ENCODE measurements at places on chromosomes 2 and 18.

DNA sequence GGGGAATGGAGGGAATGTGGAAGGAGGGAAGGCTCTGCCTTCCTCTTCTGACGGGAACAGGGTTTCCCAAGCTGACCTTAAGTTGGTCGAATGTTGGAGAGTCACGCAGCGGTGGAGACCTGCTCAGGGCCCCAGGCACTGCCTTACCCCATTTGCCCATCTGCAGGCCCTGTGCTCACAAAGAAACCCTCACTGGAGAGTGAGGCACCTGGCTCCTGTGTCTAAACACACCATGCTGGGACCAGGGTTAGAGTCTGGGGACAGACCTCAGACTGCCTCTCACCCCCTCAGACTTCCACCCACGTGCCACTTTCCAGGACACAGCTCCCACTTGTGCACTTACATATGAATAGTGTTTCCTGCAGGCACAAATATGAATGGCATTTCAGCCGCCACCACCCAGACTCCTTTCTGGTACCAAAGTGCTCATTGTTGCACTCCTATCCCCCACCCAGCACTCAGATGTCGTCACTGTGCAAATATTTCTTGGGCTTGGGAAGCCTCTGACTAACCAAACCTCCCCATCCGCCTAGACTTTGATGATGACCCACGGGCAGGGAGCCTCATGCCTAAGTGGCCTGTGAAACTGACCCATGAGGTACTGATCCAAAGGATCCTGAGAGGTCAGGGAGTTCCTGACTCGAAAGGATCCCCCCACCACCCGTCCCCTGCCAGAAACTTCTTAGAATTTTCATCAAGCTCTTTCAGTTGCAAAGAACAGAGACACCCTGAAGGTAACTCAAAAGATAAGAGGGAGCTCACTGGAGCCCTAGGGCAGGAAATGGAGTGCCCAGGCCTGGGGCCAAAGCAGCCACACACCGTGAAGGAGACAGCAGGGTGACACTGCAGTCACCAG lies 78.3 kb downstream of the STPG4 start:
- H3K4me1 ChIP-seq, result peaks cover 10% of the 10 kb centered on the region
- no peak overlapping the region for H3K4me3 ChIP-seq
- H3K27me3 ChIP-seq, result no peaks in the 10 kb centered on the region
- no peak overlapping the region for H3K27ac ChIP-seq
- H3K36me3 ChIP-seq, result peaks cover 9% of the 10 kb centered on the region

DNA sequence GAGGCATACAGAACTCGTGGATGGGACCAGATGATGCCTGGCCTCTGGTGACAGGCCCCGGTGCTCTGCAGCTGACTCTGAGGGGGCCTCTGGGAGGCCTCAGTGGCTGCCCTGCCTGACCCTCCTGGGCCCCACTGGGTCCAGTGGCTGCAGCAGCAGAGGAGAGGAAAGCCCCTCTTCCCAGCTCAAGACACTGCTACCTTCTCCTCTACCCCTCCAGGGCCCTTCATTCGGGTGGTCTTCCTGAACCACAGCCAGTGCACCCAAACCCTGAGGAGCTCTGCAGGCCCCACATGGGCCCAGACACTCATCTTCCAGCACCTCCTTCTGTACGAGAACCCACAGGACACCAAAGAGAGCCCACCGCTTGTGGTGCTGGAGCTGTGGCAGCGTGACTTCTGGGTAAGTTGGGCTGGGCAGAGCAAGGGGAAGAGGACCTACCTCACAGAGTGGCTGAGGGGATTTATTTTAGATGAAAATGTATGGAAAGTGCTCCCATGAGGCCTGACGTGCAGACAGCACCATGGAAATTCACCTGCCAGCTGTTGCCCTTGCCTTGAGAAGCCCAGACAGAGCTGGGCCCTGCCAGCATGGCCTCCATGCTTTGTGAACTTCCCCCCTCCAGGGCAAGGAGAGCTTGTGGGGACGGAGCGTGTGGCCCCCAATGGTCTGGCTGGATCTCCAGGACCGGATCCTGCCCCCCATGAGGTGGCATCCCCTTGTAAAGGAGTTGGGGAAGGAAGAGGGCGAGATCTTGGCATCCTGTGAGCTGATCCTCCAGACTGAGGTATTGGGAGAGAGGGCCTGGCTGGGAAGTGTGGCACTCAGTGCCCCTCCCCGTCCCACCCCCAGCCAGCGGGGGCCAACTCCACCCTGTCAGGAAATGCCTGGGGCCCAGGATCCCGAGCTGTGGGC lies 46.3 kb downstream of the LMAN2L start:
- no peak overlapping the region for H3K4me3 ChIP-seq
- no peaks in the 10 kb centered on the region for H3K4me1 ChIP-seq
- H3K27ac ChIP-seq, result no peak overlapping the region
- H3K36me3 ChIP-seq, result no peaks in the 10 kb centered on the region

DNA sequence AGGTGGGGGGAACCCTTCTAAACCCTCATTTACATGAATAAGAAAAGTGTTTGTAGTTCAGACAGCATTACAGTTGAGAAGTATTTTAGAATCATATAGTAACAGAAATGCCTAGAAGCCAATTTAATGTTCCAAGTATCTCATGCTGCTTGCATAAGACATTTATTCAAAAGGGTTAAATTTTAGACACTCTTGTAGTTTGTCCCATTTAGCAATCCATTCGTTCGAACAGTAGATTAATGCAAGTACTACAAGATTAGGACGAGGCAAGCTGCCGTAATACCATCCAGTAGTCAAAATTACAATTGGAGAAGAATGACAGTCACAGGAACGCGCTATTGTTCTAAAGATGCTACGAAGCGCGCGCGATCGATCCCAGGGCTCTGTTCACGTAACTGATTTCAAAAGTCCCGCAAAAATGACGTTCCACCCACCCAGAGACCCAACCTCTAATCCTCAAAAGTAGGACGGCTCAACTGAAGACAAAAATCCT lies 1.2 kb downstream of the TMEM237 start:
- peak overlapping the region; percentile 92 for H3K4me3 ChIP-seq
- H3K36me3 ChIP-seq, result no peaks in the 10 kb centered on the region
- no peak for DNase-seq
- peaks cover 1% of the 10 kb centered on the region for H3K27me3 ChIP-seq

- no peaks in the 10 kb centered on the region for H3K27me3 ChIP-seq
- no peak for DNase-seq
- no peak overlapping the region for H3K4me3 ChIP-seq
- no peaks in the 10 kb centered on the region for H3K4me1 ChIP-seq
- no peaks in the 10 kb centered on the region for H3K36me3 ChIP-seq
Observed at GRCh38 chr2:155157065-155157464, 458.6 kb downstream of the KCNJ3 start.

GRCh38 chr2:181143790-181144300 lies 163.4 kb downstream of the UBE2E3 start:
- H3K27ac ChIP-seq, result peak overlapping the region; percentile 77
- H3K4me3 ChIP-seq, result no peak overlapping the region
- H3K4me1 ChIP-seq, result peaks cover 76% of the 10 kb centered on the region
- no peak for DNase-seq

- H3K27me3 ChIP-seq, result no peaks in the 10 kb centered on the region
- DNase-seq, result no peak
- no peak overlapping the region for H3K4me3 ChIP-seq
- no peak overlapping the region for H3K27ac ChIP-seq
Observed at GRCh38 chr2:96769814-96770213, 9.1 kb downstream of the CNNM4 start.

GRCh38 chr18:22473366-22473765 lies 55.7 kb upstream of the CTAGE1 start:
- H3K4me3 ChIP-seq, result no peak overlapping the region
- no peak for DNase-seq
- no peak overlapping the region for H3K27ac ChIP-seq
- H3K27me3 ChIP-seq, result no peaks in the 10 kb centered on the region
- no peaks in the 10 kb centered on the region for H3K36me3 ChIP-seq

- no peak for DNase-seq
- H3K4me3 ChIP-seq, result no peak overlapping the region
- no peak overlapping the region for H3K27ac ChIP-seq
- H3K4me1 ChIP-seq, result no peaks in the 10 kb centered on the region
- no peaks in the 10 kb centered on the region for H3K36me3 ChIP-seq
Observed at GRCh38 chr2:3626812-3627499, 31.0 kb upstream of the ALLC start.

GRCh38 chr2:26534098-26534864 lies 56.4 kb upstream of the OTOF start:
- no peak overlapping the region for H3K27ac ChIP-seq
- H3K36me3 ChIP-seq, result no peaks in the 10 kb centered on the region
- no peaks in the 10 kb centered on the region for H3K4me1 ChIP-seq

- no peak overlapping the region for H3K27ac ChIP-seq
- H3K36me3 ChIP-seq, result peaks cover 14% of the 10 kb centered on the region
- no peak for DNase-seq
- peaks cover 4% of the 10 kb centered on the region for H3K4me1 ChIP-seq
- H3K4me3 ChIP-seq, result no peak overlapping the region
- H3K27me3 ChIP-seq, result no peaks in the 10 kb centered on the region
Observed at GRCh38 chr2:88735853-88736252, 44.4 kb downstream of the RPIA start.

- no peak for DNase-seq
- H3K27me3 ChIP-seq, result peaks cover 3% of the 10 kb centered on the region
- H3K4me1 ChIP-seq, result no peaks in the 10 kb centered on the region
- H3K27ac ChIP-seq, result no peak overlapping the region
Observed at GRCh38 chr2:175630280-175631244, 371.5 kb downstream of the LNPK start.

DNA sequence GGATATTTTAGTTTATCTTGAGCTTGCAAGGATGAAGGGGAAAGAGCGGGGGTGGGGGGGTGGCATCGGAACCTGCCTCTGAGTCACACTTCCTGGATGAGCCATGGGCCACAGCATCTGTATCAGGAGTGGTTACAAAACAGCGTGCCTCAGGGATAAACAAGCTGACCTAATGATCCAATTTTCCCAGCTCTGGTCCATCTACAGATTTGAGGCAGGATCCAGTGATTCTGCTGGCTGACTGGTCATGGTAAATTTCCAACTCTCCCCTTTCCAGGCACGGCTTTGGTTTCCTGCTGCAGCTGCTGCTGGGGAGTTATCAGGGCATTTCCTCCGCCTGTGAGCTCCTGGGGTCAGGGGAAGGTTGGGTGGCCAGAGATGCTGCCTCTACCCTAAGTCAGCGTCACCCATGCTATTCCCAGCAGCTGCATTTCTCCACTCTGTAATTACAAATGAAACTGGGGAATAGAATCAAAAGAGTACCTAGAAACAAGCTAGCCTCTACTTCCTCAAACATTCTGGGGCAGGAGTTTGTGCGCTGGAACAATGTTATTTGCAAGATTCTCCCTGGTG lies 4.7 kb upstream of the HPCAL1 start:
- H3K4me1 ChIP-seq, result peaks cover 48% of the 10 kb centered on the region
- no peak overlapping the region for H3K4me3 ChIP-seq
- H3K27ac ChIP-seq, result peak overlapping the region; percentile 40
- H3K27me3 ChIP-seq, result no peaks in the 10 kb centered on the region
- peaks cover 2% of the 10 kb centered on the region for H3K36me3 ChIP-seq

DNA sequence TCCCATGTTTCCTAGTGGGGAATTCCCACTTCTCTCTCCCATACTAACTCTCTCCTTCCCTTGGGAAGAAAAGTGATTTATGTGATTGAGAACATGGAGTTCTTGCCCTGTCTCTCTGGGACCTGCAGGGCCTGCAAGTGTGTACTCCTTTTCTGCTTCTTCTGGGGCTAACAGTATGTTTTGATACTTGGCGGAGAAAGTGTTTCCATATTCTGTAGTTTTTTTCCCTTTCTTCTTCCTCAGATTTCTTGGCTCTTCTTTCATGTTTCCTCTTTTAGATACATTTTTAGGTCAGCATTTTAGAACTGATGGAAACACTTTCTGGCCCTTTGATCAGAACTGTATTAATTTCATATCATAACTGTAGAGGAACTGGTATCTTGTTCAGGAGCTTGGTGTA lies 352.2 kb downstream of the DLGAP1 start:
- H3K4me3 ChIP-seq, result no peak overlapping the region
- no peak for DNase-seq
- no peaks in the 10 kb centered on the region for H3K36me3 ChIP-seq
- no peaks in the 10 kb centered on the region for H3K27me3 ChIP-seq
- H3K4me1 ChIP-seq, result peaks cover 5% of the 10 kb centered on the region
- no peak overlapping the region for H3K27ac ChIP-seq

- H3K27me3 ChIP-seq, result peaks cover 43% of the 10 kb centered on the region
- no peaks in the 10 kb centered on the region for H3K4me1 ChIP-seq
- H3K36me3 ChIP-seq, result no peaks in the 10 kb centered on the region
- H3K27ac ChIP-seq, result no peak overlapping the region
- no peak for DNase-seq
Observed at GRCh38 chr2:222241128-222241870, 57.5 kb downstream of the PAX3 start.

DNA sequence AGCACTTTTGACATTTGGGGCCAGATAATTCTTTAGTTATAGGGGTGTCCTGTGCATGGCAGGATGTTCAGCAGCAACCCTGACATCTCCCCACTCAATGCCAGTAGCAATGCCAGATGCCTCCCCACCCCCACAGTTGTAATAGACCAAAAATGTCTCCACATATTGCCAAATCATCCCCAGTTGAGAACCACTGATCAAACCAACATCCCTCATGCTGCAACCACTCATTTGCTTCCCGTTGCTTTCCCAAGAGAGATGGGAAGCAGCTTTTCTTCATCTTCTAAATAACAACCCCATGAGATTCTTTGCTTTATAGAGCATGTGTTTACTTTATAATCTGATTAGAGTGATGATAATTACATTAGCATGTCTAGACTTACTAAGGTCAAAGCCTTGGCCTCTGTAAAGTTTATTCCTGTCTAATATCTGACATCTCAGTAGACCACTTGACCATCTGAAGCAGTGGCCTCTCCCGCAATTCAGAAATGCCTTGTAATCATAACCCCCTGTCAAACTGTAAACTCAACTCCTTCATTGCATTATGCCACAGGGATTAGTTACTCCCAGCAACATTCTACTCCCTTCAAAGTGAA lies 28.7 kb upstream of the C1D start:
- H3K4me3 ChIP-seq, result no peak overlapping the region
- no peaks in the 10 kb centered on the region for H3K36me3 ChIP-seq
- H3K27ac ChIP-seq, result no peak overlapping the region
- peaks cover 10% of the 10 kb centered on the region for H3K4me1 ChIP-seq
- no peak for DNase-seq
- H3K27me3 ChIP-seq, result peaks cover 1% of the 10 kb centered on the region

GRCh38 chr2:35168351-35168750 lies 1187.2 kb upstream of the CRIM1 start:
- no peaks in the 10 kb centered on the region for H3K4me1 ChIP-seq
- no peak overlapping the region for H3K4me3 ChIP-seq
- H3K27ac ChIP-seq, result no peak overlapping the region
- DNase-seq, result no peak

GRCh38 chr2:43155851-43156411 lies 70.5 kb downstream of the ZFP36L2 start:
- H3K27me3 ChIP-seq, result no peaks in the 10 kb centered on the region
- peaks cover 60% of the 10 kb centered on the region for H3K4me1 ChIP-seq
- no peak for DNase-seq
- H3K36me3 ChIP-seq, result peaks cover 2% of the 10 kb centered on the region
- H3K4me3 ChIP-seq, result no peak overlapping the region
- no peak overlapping the region for H3K27ac ChIP-seq

DNA sequence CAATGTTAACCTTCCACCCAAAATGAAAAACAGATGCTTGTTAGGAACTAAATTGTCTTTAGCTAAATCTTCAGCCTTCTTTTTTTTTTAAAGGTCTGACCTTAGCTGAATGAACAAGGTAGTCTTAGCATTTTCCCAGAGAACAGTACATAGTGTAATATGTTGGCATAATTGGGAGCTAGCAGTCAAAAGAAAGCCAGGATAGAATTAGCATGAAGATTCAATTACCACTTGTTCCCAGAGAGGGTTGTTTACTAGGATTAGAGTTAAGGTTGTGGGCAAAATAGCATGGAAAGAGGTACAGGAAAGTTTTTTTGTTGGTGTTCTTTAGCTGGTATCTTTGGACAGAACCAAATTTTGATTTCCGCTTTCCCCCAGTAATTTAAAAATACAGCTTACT lies 6.9 kb downstream of the CDH20 start:
- H3K36me3 ChIP-seq, result no peaks in the 10 kb centered on the region
- DNase-seq, result no peak
- H3K4me3 ChIP-seq, result no peak overlapping the region
- H3K27me3 ChIP-seq, result peaks cover 4% of the 10 kb centered on the region
- no peaks in the 10 kb centered on the region for H3K4me1 ChIP-seq
- H3K27ac ChIP-seq, result no peak overlapping the region
